ENCODE measurements at places on chromosomes 7 and 10.

- no peak for DNase-seq
Measured at GRCh38 chr10:86030312-86030711, 336.3 kb downstream of the GRID1 start.

GRCh38 chr10:126730856-126731609 is 60.5 kb upstream of the C10orf90 start:
- no peak for DNase-seq

DNA sequence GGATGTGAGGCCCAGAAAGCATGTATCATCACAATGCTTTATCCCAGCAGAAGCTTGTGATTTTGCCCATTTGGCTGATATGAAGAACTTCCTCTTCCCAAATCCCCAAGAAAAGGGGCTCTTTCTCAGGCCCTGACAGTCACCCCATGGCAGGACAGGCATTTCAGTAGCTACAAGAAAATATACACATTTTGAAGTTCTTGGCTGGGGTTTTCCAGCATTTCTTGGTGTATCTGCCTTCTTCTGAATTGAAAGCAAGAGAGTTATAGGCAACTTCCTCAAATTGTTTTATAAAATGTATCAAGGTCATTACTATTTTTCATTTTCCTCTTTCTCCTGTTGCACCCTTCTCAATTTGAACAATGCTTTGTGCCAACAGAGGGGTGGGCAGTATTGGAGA is 63.3 kb upstream of the PDLIM1 start:
- no peak for DNase-seq

DNA sequence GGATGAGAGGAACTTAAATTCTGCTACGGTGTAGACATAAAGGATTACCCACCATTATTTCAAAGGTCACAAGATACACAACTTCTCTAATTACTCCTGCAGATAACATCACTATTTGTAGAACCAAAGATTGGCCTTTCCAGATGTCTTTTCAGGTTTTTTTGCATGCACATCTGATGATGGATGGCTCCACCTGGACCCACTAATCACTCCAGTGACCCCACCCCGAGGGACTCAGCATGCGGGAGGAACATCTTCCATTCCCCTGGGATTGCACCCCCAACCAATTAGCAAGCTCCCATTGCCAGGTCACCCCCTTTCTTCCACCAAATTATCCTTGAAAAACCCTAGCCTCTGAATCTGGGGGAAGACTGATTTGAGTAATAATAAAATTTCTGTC is 608.9 kb downstream of the CNTNAP2 start:
- no peak for DNase-seq

GRCh38 chr7:154451480-154452457 is 399.6 kb downstream of the DPP6 start:
- DNase-seq: no peak

- DNase-seq: no peak
Measured at GRCh38 chr10:114647545-114648138, 10.4 kb downstream of the ABLIM1 start.

DNA sequence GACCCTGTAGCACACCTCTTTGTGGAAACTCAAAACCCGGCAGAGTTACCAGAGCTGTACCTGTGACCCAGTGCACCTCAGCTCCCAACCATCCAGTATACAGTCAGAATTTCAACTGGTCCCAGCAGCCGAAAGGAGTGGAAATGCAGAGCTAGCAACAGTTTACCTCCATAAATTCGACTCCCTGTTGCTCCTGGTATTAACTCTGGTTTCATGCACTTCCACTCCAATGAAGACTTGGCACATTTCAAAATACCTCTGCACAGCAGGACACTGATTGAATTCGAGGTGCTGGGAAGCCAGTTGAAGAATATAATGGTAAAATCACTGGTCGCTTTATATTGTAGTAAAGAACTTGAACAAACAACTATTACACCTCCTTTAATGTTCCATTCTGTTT is 17.9 kb upstream of the TIAL1 start:
- DNase-seq: no peak

DNA sequence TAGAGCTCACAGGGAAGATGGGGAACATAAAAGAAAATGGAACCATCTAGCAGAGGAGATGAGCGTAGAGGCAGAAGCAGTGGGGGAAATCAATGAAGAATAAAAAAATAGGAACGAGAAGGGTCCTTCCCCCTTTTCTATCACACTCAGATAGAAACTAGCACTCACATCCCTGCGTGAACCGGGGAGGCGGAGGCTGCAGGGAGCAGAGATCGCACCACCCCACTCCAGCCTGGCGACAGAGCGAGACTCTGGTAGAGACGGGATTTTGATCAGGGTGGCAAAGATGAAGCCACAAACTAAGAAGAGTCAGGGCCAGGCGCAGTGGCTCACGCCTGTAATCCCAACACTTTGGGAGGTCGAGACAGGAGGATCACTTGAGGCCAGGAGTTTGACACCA is 64.7 kb upstream of the ECHDC3 start:
- no peak for DNase-seq

GRCh38 chr7:101875283-101875846 is 57.9 kb downstream of the CUX1 start:
- no peak for DNase-seq

DNA sequence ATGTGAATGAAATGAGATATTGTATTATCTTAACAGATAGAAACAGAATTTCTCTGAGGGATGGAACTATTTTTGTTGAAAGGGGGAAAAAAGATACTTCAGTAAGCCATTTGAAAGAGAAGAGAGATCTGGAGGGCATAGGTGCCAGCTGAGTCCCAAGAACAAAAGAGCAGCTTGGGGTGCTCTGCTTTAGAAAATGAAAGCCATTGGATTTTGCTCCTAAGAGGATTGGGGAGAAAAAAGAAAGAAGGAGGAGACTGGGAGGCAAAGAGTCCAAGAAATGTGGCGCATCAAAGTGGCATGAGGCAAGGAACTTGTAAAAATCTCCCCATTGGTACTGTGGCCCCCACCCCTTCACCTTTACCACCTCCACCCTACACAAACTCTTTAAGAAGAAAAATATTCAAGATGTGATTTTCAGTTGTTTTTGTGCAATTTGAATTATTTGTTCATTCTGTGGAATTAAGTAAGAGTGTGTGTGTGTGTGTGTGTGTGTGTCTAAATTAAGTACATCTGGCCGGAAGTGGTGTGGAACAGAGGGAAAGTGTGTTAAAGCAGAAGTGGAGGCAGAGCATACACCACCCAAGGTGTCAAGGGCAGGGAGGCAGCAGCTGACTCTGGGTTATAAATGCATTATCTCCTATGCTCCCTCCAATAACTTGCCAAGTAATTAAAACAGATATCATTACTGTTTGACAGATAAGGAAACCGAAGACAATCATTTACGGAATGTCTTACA is 9.9 kb upstream of the GNAI1 start:
- DNase-seq: no peak

DNA sequence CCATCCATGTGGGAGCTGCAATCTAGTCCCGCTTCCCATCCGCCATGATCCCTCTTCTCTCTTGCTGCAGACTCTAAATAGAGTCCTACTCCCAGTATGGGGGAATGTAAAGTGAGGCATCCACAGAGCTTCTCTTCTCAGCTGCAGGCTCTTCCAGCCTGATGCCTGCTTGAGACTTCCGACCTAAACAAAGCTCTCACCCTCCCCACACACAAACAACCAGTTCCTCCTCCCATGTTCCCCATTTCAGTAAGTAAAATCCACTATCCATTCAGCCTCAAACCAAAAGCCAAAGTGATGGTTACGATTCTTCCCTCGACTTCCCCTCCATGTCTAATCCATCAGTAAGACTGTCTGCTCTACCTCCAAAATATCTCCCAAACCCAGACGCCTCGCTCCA is 108.2 kb upstream of the NFE2L3 start:
- DNase-seq: no peak

DNA sequence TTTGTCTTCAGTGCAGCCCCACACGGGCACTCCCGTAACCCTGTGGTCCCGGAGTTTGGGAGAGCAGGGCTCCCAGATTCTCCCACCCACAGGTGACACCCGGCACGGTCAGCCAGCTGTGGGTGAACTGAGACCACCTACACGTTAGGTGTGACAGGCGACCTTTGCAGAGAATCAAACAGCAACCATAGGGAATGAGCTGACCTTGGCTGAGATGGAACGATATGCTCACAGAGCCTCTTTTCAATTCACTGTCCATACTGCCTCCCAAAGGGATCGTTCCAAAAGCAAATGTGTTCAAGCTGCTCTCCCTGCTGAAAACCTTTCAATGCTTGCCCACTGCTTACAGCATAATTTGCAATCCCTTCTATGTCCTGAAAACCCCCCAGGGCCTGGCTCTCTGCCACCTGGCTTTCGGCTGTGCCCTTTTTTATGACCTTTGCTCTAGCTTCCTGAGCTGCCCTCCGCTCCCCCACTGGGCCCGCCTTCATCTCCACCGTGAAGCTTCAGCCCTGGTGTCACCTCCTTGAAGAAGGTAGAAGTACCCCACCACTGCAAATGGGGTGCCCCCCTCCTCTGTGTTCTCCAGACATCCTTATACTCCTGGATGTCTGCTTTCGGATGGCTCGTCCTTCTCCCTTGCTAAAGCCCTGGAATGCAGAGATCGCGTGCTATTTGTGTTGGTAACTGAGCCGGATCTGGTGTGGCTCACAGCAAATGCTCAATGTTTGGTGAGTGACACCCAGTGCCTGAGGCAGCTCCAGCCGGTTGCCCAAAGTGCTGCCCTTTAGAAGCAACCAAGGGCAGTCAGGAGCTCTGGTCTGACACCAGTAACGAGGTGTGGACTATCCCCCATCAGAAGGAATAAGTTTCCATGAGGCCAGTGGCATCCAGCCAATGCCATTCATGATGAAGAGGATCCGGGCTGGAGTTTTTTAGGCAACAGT is 90.4 kb downstream of the KIAA1549 start:
- DNase-seq: no peak

DNA sequence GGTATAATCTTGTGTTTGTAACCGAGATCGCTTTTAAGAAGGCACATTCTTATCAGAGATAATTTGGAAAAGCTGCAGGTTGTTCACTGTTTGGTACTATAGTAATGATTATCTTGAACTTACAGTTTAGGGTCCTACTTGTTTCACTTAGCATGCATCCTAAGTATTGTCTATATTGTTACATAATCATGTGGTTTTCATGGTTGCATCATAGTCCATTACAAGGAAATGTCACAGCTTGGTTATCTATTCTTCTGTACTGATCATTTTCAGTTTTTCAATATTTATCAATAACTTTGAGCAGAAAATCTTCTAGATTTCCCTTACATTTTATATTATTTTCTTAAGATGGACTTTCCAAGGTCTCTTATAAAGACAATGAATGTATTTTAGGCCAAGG is 116.3 kb downstream of the PLPP4 start:
- no peak for DNase-seq

- DNase-seq: no peak
Measured at GRCh38 chr10:113454341-113455061, 98.4 kb upstream of the HABP2 start.

DNA sequence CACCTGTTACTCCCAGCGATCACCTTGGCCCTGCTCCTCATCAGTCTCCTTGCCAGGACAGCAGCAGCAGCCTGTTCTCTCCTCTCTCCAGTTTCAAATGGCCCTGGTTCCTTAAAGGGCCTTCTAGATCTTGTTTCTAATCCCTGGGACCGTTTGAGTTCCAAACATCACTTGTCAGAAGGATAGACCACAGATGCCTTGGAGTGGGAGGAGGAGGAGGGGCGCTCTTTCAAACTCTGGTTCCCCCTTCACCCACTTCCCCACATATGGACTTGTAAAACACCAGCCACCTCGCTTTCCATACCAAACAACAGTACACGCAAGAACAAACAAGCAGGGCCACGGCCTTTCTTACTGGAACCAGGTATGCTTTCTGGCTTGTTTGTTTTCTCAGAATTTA is 104.8 kb downstream of the PLXNA4 start:
- DNase-seq: no peak

- DNase-seq: no peak
Measured at GRCh38 chr10:13631594-13631993, 44.8 kb downstream of the PRPF18 start.

DNA sequence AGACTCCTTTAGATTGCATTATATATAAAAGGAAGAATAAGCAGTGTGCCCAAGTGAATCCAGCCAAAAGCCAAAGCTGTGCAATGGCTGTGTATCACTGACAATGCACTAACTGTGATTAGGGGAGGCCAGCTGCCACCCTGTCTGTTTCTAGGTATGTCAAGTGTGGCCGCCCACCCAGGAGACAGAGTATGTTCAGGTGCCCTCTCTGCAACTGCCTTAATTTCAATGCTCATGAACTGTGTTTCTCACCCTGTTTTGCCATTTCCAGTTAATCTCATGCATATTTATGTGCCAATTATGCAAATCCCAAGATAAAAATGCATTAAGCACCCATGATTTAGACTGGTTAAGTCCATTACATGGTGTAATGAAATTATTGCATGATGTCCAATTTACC is 159.4 kb downstream of the FRMD4A start:
- no peak for DNase-seq

DNA sequence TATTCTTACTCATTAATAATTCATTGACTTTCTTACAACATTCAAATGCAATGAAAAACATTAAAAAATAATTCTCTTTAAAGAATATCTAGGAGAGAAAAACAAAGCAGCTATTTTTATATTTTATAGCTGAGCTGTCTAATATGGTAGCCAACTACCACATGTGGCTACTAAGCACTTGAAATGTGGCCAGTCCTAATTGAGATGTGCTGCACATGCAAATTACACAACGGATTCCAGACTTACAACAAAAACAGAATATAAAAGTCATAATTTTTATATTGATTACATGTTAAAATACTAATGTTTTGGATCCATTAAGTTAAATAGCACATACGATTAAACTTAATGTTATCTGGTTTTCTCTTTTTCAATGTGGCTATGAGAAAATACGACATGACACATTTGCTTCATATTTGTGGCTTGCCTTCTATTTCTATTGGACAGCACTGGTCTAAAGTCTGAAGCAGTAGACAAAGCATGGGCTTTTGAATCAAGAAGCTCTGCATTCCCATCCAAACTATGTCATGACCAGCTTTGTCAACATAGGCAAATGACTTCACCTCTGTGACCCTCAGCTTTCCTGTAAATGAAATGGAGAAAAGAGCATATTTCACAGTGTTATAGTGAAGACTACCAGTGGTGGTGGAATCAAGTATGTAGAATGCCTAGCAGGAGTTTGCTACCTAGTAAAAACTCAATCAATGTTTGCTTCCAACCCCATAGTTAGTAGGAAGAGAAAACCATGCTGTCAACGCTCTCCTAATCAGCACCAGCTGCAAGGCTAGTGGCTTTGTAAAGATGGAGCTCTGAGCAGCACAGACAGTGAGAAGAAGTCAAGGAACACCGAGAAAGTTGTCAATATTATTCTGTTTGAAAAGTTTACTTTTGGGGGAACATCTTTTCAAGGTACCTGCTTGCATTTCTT is 37.1 kb upstream of the GDF10 start:
- no peak for DNase-seq

All from stimulated activated CD8-positive, alpha-beta memory T cell treated with anti-CD3 and anti-CD28 coated beads, Interleukin-7, amount 100 ng/mL, for 1 hour (primary cell).